ENCODE measurements at places on chromosomes 16 and 17.
A peak's percentile ranks its signal among the peaks of the same experiment; 100 is the strongest.

DNA sequence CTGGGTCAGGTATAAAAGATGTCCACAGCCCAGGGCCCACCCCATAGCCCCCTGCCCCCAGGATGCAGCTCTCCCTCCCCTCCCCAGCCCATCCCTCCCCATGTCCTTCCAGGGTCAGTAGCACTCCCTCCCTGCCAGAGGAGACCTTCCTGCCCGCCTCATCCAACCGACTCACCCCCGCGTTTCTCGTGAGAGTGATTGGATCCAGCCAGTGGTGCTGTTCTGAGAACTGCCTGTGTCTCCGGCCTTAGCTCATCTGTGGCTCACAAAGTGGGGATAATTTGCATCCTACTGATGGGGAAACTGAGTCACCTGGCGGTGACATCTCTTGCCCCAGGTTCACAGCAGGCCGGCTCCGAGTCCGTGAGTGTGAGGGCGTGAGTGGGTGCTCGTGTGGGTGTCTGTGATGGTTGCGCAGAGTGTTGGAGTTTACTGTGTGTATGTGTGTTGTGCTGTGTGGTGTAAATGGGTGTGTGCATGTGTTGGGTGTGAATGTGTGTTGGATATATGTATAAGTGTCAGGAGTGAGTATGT lies 90.7 kb upstream of the GSE1 start:
- DNase-seq = no peak

DNA sequence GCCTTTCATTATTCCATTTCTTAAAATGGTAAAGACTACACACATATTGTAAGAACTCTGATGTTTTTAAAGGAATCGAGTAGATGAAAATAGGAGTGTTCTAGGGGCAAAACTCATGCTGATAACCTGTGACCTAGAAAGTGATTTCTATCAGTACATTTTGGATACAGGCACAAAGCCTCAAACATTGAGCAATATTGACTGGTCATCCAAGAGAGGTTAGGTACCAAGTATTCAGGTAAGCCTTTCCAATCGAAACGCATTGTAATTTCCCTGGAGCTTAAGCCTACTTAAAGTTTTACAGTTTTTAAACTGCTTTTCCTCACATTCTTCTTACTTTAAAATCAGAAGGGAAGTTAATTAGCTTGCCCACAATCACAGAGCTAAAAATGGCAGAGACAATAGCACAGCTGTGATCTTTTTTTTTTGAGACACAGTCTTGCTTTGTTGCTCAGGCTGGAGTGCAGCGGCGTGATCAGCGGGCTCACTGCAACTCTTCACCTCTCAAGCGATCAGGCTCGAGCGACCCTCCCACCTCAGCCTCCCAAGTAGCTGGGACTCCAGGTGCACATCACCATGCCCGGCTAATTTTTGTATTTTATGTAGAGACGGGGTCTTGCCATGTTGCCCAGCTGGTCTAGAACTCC lies 3.3 kb downstream of the GOT2 start:
- no peak for DNase-seq

DNA sequence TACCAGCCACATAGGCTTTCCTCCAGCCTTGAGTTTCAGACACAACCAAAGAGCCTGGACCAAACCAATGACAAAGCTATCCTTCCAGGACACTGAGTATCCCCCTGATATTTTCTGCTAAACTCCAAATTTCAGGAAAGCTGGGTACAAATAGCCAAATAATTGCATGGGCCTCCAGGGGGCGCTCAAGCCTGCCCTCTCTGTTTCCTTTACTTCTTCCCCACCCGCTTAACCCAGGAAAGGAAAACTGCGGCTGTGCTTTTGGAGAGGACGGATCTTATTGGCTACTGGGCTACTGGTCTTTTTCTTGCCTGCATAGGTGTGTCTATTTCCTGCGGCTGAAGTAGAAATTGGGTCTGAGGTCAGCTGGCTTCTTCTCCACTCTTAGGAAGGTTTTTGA lies 30.1 kb downstream of the GNGT2 start:
- peak; percentile 55 for DNase-seq

DNA sequence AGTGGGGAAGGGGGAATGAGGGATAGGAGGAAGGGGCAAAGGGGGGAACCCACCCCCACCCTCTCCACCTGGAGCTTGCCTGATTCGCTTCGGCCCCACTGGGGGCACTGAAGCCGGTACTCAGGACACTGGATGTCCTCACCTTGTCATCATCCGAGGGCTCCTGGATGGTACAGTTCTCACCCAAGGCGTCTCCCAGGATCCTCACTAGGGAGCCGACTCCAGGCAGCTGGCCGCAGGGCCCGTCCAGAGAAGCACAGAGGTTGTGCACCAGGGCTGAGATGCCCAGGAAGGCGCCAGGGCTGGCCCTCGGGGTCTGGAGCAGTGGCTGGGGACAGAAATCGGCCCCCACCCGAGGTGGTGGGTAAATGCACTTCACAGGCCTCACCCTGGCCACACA lies 92.3 kb downstream of the LITAF start:
- DNase-seq = no peak

DNA sequence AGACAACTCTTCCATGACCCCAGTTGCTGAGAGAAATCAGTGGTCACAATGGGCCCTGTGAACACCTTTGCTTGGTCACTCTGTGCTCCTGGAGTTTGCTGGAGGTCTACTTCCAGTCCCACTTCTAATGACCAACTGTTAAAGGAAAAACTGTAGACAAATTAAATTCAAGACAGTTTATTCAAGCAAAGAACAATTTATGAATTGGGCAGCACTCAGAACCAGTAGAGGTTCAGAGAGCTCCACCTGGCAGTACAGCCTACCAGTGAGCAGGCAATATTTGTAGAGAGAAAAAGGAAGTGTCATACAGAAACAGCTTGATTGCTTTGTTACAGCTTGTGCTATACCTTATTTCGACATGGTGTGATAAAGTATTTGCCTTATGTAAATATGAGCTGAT lies 116.5 kb downstream of the HS3ST3B1 start:
- no peak for DNase-seq

DNA sequence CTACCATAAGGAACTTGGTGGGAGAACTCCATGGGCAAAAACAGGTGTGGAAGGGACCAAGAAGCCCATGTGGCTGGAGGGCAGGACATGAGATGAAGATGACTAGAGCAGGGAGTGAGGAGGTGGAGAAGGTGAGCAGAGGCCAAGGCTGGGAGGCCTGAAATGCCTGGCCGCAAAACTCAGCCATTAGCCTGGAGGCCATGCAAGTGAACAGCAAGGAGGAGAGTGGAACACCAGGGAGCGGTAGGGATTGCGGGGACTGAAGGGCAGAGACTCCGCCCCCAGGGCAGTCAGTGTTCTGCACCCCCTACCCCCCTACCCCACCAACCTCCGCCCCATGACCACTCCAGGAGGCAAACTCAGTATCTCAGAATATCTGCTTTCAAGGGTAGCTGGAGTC lies 17.0 kb downstream of the BCL7C start:
- no peak for DNase-seq

- no peak for DNase-seq
Observed at GRCh38 chr17:20981046-20981920, 61.5 kb downstream of the USP22 start.

GRCh38 chr16:71631776-71632175 lies 5.8 kb downstream of the MARVELD3 start:
- DNase-seq = no peak

GRCh38 chr16:31141489-31142108 lies 6.1 kb upstream of the PRSS8 start:
- peak; percentile 58 for DNase-seq

DNA sequence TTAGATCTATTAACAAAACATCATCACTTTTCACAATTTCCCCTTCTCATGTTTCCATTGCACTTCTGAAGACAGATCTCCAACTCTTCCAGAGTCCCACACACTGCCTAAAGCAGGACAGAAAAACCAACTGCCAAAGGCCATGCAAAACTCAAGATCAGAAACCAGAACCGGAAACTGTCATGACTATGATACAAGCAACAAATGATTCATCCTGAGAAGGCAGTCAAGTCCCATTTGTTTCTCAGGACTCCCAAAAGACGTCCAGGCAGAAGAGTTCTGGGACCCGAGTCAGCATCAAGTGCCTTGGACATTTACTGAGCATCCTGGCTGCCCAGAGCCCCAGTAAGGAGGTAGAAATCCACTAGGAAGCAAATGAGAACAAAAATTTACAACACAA lies 38.8 kb downstream of the ERN1 start:
- DNase-seq = no peak

DNA sequence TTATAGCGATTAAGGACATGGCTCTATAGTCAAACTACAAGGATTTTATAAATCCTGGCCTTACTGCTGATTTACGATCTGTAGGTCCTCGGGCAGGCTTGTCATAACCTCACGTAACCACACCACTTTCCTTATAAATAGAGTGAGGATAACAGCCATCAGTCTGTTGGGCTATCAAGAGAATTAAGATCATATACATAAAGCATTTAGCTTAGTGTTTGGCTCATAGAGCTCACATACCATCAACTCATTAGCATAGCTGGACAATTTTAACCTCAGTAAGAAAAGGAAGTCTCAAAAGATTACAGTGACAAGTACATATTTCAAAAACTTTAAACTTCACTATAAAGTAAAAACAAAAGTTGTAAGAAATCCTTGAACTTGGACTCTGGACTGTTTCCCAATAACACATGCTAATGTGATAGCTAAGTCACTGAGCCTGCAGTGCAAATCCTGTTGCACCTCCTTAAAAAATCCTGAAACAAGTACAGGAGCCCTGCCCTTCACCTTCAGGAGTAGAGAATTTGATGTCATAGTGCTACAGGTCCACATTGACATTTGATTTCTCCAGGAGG lies 20.8 kb upstream of the CLEC3A start:
- no peak for DNase-seq

DNA sequence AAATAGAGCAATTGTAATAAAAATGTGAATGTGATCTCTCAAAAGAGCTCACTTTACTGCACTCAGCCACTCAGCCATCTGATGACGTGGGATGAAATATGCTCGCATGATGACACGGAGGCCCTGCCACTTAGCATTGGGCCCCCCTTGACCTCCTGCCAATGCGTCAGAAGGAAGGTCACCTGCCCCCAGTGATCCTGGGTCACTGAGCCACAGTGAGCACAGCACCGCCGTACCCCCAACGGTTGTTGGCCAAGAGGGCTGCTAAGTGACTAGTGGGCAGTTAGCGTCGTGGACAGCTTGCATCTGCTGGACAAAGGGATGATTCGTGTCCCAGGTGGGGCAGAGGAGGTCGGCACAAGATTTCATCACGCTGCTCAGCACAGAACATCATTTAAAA lies 22.9 kb downstream of the ZC3H18 start:
- no peak for DNase-seq

GRCh38 chr16:75086281-75086680 lies 30.3 kb downstream of the LDHD start:
- DNase-seq = no peak

GRCh38 chr16:23877107-23878070 lies 41.6 kb downstream of the PRKCB start:
- no peak for DNase-seq

GRCh38 chr16:22008215-22009059 lies 526 bp downstream of the MOSMO start:
- DNase-seq = no peak

- peak; percentile 91 for DNase-seq
Observed at GRCh38 chr17:7841915-7842379, 7.9 kb downstream of the KDM6B start.

- DNase-seq = no peak
Observed at GRCh38 chr17:6491071-6491700, 46.9 kb downstream of the PIMREG start.

DNA sequence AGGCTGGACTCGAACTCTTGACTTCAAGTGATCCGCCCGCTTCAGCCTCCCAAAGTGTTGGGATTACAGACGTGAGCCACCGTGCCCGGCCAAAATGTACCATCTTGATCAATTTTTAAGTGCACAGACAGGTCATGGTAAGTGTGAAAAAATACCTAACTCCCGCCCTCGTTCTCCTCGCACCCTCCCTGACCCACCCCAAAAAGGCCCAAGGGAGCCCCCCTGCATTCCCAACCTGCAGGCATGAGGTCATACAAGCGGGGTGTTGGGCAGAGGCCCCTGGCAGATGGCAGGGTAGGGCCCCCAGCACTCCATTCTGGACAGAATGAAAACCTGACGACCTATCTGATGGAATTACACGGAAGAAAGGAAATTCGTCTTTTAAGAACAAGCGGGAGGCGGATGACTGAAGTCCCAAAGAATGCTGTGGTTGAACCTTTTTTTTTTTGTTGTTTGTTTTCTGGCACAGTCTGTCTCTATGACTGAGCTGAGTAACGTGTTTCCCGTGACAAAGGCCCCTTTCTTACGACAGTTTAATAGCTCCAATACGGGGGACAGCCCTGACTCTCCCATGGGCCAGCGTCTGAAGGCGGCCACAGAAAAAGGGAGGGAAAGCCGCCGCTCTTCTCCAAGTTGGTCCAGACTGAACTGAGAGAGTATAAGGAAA lies 376.4 kb downstream of the SLC39A11 start:
- DNase-seq = no peak

GRCh38 chr16:50942143-50942542 lies 200.3 kb downstream of the CYLD start:
- DNase-seq = no peak

- DNase-seq = no peak
Observed at GRCh38 chr16:24853830-24854229, 8.1 kb downstream of the SLC5A11 start.

DNA sequence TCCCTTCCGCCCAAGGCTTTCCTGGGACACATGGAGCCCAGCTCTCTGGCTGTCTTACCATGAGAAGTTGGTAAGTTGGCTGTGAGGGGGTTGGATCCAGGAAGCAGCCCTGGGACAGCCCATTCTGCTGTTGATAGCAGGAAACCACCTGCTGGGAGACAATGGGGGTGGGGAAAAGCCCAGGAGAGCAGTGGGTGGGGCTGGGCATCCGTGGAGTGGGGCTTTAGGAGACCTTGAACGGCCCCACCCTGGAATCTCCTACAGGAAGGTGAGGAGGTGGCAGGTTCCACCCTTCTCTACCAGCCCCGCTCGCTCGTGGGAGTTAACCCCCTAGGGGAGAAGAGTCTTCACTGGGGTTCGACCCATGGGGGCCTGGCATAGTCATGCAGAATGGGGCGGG lies 5.8 kb downstream of the TMEM92 start:
- no peak for DNase-seq

DNA sequence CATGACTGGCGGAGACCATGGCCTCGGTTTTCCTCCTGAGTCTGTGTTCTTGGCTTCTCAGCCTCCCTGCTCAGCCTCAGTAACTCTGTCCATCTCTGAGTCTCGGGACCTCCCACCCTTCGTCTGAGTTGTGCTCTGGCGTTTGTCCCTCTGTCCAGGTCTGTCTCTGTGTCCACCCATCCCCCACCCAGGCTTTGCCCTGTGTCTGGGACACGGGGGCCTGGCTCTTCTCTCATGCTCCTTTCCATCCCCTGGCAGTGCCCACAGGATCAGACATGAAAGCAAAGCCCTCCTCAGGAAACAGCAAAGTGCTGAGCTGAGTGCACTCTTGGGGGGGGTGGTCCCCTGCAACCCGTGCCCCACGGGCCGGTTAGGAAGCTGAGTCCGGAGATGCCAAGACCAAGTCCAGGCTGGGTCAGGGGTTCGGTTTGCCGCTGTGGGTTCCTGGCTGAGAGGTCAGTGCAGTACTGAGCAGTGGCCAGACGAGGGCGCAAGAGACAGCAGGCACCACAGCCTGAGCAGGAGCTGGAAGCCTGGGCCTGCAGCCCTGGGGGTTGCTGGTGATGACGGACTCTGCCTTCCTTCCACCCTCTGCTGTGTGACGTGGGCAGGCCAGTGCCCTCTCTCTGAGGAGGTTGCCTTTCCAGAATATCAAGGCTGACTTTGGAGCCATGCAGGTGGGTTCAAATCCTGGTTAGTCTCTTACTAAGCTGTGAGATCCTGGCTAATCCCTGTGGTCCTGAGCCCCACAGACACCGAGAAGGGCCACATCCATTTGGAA lies 2.5 kb downstream of the P2RX1 start:
- DNase-seq = peak; percentile 53

Measured in SHP77 treated with DMSO at 0.1 percent for 48 hours (cell line).